ENCODE measurements at places on chromosomes 13 and 19. TPM values are rescaled to one million over a fixed set of nuclear protein-coding genes. Genes with fewer than 3 reads are reported as not detected.

DNA sequence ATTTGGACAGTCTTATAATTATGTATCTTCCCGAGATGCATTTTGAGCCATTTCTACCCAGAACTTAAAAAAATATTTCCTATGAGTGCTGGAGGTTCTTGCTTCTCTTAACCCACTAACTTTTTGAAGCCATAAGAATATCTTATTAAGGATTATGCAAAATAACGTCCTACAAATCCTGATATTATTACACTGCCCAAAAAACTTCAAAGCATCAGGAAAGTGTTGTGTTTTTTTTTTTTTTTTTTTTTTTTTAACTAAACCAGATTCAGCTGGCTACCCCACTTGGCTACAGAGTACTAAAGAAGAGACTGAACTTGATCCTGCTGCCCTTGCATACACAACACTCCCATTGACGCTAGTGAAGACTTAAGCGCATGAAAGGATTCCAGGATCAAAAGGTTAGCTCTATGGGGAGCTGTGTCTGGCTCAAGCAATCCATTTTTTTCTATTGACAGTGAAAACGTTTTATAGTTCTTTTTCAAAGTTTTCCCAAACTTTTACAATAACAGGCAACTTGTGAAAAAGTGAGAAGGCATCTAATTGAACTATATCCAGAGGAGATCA, 141.4 kb downstream of the KCNRG start:
- no peak for DNase-seq

GRCh38 chr13:24922387-24922744, 158.4 kb downstream of the RNF17 start:
- DNase-seq, result peak; percentile 72

Gene CYP4F8
- not detected for total RNA-seq

DNA sequence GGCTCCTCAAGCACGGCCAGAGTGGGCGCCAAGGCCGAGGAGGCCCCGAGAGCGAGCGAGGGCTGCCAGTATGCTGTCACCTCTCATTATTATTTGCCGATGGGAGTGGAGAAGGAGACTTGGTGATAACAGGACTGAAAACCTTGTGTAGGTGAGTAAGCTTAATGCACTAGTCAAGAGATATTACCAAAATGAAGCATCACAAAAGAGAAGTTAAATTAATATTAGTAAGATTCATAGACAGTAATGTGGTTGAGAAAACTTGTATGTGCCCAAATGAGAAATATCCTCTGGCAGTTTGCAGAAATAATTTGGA, 204.5 kb upstream of the SLITRK1 start:
- no peak for DNase-seq

DNA sequence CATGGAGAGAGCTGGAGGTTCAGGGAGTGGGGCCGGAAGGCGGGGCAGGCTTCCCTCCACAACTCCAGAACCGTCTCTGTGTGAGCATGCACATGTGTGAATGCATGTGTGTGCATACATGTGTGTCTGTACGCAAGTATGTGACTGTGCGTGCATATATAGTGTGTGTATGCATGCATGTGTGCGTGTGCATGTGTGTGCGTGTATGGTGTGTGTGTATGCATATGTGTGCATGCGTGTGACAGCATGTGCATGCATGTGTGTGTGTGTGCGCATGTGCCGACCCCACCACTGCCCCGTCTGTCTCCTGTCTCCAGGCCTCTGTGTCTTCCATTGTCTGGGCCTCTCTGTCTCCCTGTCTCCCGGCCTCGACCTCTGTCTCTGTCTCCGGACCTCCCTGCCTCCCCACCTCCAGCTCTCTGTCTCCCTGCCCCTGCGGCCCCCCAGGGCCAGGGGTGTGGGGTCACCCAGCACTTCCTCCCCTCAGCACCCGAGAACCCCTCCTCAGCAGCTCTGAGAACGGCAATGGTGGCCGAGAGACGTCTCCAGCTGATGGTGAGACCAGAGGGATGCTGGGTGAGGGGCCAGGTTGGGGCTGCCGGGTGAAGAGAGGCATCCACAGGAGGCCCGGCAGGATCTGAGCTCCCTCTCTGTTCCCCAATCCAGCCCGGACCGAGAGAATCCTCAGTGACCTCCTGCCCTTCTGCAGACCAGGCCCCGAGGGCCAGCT, 22.5 kb downstream of the ARHGEF1 start:
- DNase-seq, result no peak

GRCh38 chr13:30787738-30788525, 52.6 kb downstream of the ALOX5AP start:
- peak; percentile 75 for DNase-seq

DNA sequence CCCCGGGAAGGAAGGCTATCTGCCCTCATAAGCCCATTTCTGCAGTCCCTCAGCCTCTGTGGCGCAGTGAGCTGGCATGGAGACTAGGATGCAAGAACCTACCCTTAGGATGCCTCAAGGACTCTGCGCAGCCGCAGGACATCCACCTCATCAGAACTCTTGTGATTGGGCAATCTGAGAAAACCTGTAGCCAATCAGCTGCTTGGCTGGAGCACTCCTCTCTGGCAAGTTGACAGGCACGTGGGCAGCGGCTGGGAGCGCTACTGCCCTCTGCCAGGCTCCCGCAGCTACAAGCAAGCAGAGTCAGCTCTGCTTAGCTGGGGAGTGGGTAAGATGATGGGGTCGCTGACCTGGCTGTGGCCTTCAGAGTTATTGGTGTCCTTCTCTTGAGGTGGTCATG, 1.5 kb upstream of the ECSIT start:
- DNase-seq, result peak; percentile 81

- peak; percentile 22 for DNase-seq
Observed at GRCh38 chr13:79692846-79693245, 211.9 kb downstream of the NDFIP2 start.

DNA sequence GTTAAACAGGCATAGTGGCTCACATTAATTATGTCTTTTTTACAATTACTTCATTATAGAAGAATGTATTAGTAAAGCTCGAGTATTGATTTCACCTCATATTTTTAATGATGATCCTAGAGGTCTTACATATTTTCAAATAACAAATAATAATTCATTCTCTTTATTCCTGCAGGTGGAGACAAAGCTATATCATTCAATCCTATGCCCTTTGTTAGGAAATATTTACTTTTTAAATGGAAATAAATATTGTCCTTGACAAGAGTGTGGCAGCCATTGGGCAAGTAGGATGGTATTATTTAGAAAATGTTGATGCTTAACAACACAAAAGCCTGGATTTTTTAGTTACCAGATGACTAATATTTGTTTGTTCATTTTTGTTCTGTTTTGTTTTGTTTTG, 127.6 kb downstream of the COG6 start:
- DNase-seq, result no peak

Measured in GM23248 (cell line).